ENCODE measurements at places on chromosomes 11 and 22.

DNA sequence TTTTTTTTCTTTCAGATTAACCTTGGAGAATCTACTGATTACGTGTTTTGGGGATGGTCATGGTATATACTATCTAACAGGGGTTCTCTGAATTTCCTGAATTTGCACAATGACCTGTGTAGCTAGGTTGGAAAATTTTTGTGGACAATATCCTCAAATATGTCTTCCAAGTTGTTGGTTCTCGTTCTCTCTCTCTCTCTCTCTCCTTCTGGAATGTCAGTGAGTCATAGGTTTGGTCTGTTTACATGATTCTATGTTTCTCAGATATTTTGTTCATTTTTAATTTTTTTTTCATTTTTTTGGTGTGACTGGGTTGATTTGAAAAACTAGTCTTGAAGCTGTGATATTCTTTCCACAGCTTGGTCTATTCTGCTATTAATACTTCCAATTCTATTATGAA is 604.0 kb upstream of the ANO3 start:
- DNase-seq, result no peak

DNA sequence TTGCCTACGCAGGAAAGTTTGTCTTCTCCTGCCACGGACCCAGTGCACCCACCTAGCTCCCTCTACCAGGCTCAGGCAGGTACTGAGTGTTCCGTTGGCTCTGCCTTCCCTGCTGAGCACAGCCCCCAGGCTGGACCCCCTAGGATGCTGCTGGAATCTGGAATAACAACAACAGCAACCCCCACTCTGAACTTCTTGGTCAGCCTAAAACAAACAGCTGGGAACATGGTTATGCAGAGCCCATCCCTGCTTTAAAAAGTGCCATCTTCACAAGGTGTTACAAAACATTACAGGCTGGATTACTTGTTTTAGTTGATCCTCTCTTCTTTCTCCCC is 1.8 kb downstream of the OPCML start:
- no peak for DNase-seq

- peak; percentile 49 for DNase-seq
These were observed 81.3 kb downstream of the CLPB start for GRCh38 chr11:72352859-72353551.

- DNase-seq, result no peak
These were observed 13.0 kb downstream of the ACO2 start for GRCh38 chr22:41481925-41482318.

- no peak for DNase-seq
These were observed 385.3 kb downstream of the DYNC2H1 start for GRCh38 chr11:103494491-103494890.

DNA sequence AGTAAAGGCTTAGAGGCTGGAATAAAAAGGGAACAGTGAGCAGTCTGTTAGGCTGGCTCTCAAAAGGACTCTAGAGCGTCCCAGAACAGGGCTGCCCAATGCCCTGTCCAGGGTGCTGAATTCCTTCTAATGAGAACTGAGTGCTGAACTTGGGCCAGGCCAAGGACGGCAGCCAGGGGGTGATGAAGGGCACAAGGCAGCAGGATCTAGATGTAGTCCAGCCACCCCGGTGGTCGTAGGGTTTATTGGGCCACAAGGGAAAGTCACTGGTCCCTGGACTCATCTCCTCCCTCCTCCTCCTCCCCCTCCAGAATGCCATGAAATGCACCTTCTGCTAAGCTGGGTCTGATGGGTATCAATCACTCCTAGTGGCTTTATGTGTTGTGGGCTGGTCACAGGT is 19.2 kb downstream of the NPTXR start:
- DNase-seq, result peak; percentile 67

GRCh38 chr11:44349328-44349727 is 39.4 kb upstream of the ALX4 start:
- DNase-seq, result no peak

DNA sequence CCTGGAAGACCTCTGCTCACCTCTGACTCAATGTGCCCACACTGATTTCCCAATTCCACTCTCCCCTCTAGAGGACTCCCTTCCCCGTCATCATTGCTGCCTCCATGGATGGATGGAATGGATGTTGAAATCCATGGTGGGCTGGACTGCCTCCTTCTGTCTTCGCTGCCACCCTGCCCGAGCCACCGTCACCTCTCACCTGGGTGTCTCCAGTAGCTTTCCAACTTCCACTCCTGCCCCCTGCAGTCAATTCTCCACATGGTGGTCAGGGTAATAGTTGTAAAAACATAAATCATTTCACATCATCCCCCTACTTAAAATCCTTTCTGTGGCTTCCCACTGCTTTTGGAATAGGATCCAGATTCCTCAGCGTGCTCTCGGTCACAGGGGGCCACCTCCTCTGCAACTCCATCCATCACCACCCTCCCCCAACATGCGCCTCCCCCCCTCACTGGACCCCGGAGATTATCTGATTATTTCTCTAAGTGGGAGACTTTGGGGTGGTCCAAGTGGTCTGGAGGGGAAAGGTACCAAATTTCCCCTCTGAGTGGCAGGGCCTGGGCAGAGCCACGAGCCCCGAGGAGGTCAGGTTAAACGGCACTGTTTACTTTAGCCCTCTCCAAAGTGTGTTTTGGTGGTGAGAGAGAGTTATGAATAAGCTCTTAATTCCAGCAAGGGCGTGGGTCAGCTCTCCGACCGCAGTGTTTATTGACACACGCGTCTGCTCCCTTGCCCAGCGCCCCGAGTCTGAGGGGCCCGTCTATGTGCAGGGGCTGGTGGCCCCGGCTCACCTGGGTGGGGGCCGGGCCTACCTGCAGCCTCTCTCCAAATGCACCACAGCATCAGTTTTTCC is 313.7 kb downstream of the MN1 start:
- DNase-seq, result peak; percentile 53

- no peak for DNase-seq
These were observed 110.5 kb downstream of the DDX10 start for GRCh38 chr11:108775324-108775723.

Measured in astrocyte of the cerebellum (primary cell).